ENCODE measurements at places on chromosomes 7 and 10. TPM values are rescaled to one million over a fixed set of nuclear protein-coding genes. Genes with fewer than 3 reads are reported as not detected.

Gene DNAJC12
- total RNA-seq: 56.2 TPM

Gene STOX1
- 0.86 TPM for total RNA-seq

Gene TRIM50
- not detected for total RNA-seq

Gene SP4
- total RNA-seq: 1.2 TPM

Gene INSYN2A
- total RNA-seq: 1.5 TPM
